NCI-H187 treated with DMSO at 0.1 percent for 48 hours (cell line): ENCODE measurements at places on chromosomes 1 and 21.
A peak's percentile ranks its signal among the peaks of the same experiment; 100 is the strongest.

- no peak for DNase-seq
Observed at GRCh38 chr1:94199398-94199797, 38.0 kb downstream of the ARHGAP29 start.

DNA sequence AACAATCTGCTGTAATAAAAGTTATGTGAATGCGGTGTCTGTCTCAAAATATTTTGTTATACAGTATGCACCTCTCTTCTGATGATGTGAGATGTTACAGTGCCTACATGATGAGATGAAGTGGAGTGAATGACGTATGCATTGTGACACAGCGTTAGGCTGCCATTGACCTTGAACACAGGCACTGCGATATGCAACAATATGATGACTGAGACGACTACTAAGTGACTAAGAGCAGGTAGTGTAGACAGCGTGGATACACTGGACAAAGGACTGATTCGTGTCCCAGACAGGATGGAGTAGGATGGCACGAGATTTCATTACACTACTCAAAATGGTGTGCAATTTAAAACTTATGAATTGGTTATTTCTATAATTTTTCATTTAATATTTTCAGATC is 8.4 kb downstream of the SGIP1 start:
- DNase-seq, result peak; percentile 33

DNA sequence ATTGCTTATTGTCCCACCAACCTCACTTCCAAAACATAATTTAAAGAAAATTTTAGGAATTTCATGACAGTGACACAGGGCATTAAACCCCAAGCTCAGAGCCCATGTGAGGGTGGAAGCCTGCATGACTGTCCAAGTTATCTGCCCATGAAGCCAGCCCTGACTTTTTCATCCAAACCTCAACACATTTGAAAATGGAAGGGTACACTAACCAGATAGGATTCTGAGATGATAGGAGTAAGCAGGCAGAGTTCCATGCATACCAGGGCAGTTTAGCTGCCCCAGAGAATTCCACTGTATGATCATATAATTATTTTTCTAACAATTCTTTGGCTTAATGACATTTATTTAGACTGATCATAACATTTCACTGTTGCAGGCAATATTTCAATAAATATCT is 986.0 kb downstream of the TTLL7 start:
- DNase-seq, result no peak

DNA sequence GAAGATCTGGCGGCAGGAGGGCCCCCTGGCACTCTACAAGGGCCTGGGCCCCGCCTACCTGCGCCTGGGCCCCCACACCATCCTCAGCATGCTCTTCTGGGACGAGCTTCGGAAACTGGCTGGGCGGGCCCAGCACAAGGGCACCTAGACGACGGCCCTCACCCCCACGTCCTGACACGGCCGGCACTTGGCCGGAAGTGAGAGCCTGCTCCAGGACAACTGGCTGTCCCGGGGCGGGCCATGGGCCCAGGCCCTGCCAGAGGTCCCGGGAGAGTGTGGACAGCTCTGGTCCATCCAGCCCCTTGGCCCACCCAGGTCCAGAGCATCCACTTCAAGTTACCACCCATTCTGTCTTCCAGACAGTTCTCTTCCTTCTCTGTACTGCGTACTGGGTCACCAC is 3.0 kb upstream of the TMEM82 start:
- DNase-seq, result no peak

GRCh38 chr1:51581238-51581637 is 35.7 kb upstream of the OSBPL9 start:
- no peak for DNase-seq

GRCh38 chr21:41973861-41974751 is 20.3 kb upstream of the C2CD2 start:
- DNase-seq, result no peak

DNA sequence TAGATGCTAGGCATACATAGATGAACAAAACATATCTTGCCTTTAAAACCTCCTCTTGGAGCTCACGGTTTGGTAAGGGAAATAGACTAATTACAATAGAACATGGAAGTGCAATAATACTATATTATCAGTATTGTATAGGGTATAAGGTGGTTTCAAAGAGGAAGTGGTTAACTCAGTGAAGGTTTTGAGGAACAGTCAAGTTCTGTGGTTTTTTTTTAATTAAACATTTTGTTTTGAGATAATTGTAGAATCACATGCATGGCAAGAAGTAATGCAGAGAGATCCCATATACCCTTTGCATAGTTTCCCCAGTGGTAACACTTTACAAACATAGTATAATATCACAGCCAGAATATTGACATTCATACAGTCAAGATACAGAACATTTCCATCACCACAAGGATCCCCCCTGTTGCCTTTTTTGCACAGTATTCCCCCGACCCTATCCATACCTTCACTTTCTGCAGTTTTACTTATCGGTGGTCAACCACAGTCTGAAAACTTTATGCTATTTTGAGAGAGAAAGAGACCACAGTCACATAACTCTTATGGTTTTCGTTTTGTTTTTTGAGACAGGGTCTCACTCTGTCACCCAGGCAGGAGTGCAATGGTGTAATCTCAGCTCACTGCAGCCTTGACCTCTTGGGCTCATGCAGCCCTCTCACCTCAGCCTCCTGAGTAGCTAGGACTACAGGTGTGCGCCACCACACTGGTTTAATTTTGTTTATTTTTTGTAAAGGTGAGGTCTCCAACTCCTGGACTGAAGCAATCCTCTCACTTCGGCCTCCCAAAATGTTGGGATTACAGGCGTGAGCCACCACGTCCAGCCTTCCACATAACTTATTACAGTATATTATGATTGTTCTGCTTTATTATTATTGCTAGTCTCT is 60.5 kb upstream of the KIAA1614 start:
- DNase-seq, result no peak

DNA sequence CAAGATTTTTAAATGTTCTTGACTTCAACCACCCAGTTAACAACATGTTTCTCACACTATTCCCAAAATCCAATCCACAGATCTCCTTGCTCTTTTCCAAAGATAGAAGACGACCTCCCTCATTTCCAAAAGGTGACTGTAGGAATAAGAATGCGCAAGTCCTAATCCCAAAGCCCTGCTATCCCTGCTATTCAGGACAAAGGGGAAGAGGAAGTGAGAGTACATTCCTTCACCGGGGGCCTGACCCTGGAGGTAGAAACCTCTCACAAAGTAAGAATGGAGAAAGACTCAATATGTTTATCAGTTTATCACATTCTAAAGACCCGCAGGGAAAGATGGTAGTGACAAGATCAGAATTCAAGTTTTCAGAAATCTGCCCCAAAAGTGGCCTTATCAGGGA is 55.7 kb downstream of the PLEKHA6 start:
- no peak for DNase-seq

GRCh38 chr1:37914719-37915475 is 32.0 kb downstream of the INPP5B start:
- no peak for DNase-seq

DNA sequence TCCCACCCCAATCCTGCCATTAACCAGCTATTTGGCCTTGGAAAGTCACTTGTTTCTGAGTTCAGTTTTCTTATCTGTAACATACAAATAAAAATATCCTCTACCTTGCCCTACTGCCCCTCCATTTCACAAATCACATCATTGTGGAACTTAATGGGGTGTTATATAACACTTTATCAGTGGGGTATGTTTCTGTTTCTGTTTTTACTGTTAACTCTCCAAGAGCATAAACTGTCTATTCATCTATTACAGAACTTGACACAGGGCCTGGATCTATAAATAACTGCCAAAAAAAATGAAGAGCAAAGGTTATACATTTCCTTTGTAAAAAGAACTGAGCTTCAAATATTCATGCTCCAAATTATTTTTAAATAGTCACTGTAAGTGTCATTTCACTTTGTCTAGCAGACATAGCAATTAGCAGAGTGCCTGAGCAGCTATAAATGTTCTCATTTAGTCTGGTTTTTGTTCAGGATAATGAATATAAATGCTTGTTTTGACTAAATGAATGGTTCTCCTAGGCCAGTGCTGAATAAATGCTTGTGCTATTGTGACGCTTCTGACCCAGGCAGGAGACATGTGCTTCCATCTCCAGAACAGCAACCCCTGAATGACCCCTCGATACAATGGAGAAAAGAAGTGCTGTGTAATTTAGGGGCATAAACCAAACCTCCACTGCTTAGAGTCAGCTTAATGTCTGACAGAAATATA is 7.4 kb downstream of the PIGM start:
- DNase-seq, result no peak

DNA sequence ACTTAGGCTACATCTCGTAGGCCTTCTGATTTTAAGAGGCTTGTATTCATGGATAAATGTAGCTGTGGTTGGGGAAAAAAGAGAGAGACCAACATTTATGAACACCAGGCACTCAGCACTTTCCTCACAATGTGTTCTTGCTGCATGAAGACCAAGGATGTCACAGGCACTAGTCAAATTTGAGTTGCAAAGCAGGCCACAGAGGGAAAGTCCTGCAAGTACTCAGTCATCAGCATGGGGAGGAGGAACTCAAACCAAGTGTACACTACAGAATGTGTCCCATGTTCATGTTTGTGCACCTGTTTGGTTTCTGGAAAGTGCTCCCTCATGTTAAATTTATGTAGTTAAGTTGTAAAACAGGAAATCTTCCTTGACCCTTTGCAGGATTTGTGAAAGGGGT is 8.7 kb upstream of the MAP3K7CL start:
- no peak for DNase-seq

DNA sequence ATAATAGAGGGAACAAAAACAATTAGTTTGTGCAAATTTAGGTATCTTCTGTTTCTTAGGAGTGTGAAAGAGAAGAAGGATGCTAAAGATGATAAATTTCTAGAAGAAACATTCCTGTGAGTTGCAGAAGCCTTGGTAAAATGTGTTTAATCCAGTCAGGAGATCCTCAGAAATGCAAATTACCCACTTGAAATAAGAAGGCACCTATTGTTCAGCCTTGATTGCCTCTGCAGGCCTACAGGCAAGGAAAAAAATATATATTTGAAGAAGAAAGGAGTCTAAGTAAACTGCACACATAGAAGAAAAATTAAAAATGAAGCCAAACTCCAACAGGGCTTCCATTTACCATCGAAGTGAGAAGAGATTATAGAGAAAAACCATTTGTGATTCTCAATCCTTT is 51.0 kb upstream of the LHX8 start:
- DNase-seq, result no peak

GRCh38 chr1:167305706-167306277 is 85.1 kb downstream of the POU2F1 start:
- DNase-seq, result no peak

- no peak for DNase-seq
Observed at GRCh38 chr21:20373031-20373430, 625.2 kb upstream of the NCAM2 start.

DNA sequence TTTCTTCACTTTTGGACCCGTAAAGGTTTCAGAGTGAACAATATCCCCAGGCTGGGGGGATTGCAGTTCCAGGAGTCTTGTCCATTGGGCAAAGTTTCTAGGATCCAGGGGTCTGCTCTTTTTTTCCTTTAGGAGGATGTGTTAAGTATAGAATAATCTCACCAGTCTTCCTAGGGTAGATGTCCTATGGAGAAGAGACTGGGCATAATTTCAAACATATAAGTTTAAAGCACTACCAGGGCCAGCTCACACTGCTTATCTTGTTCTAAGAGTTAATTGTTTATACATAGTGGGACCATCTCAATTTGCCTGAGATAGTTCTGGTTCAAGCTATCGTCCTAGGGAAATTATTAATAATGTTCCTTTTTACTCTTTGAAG is 1.2 kb downstream of the CHI3L2 start:
- DNase-seq, result no peak

- no peak for DNase-seq
Observed at GRCh38 chr1:77349275-77349674, 67.5 kb downstream of the AK5 start.

GRCh38 chr1:41806472-41807155 is 112.1 kb downstream of the HIVEP3 start:
- DNase-seq, result no peak

DNA sequence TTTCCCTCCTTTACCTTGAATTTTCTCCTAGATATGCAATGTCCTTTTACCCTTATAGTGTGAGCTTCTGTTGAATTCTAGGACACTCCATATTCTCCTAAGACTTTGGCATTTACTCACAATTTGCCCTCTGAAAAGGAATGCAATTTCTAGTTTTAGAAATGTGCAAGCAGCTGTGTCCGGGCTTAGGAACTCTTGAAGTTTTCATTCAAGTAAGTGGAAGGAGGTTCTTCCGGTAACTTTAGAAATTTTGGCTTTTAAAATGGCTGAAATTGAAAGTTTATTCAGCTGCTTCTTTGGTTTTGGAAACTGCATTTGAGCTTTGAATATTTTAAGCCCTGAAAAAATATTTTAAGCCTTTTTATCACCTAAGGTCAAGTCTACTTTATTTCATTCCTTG is 56.3 kb downstream of the DPH5 start:
- no peak for DNase-seq

- DNase-seq, result no peak
Observed at GRCh38 chr1:201272799-201273198, 10.5 kb upstream of the PKP1 start.

GRCh38 chr1:221911714-221912113 is 169.8 kb upstream of the DUSP10 start:
- no peak for DNase-seq

- no peak for DNase-seq
Observed at GRCh38 chr1:7543718-7544090, 227.4 kb upstream of the VAMP3 start.

GRCh38 chr1:31723828-31724359 is 20.1 kb upstream of the COL16A1 start:
- DNase-seq, result no peak

GRCh38 chr1:212670301-212670700 is 29.3 kb downstream of the BATF3 start:
- no peak for DNase-seq

DNA sequence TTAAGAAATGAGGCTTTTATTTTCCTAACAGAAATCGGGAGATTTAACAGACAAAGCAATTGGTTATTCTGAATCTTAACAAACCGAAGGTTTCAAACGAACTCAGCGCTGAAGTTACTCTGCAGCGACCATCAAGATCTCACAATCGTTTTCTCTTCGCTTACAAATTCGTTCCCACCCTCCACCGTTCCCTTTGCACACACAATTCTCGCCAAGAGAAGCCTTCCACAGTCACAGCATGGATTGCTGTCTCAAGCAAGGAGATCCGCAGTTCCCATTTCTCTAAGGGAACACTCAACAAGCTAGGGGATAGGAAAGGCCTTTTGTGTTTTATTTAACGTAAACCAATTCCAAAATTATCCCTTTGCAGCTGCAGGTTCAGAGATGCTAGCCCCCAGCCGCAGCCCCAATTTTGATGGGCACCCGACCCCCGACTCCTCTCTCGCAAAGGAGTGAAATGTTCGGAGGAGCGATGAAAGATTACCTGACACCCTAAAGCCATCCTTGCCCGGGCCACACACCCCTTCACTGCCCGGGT is 755 bp downstream of the FBXO42 start:
- DNase-seq, result no peak

- DNase-seq, result no peak
Observed at GRCh38 chr1:58789322-58789856, 5.5 kb upstream of the JUN start.
